Left renal cortex interstitium (tissue), 4 donors: ENCODE measurements at places on chromosomes 13 and 19.

DNA sequence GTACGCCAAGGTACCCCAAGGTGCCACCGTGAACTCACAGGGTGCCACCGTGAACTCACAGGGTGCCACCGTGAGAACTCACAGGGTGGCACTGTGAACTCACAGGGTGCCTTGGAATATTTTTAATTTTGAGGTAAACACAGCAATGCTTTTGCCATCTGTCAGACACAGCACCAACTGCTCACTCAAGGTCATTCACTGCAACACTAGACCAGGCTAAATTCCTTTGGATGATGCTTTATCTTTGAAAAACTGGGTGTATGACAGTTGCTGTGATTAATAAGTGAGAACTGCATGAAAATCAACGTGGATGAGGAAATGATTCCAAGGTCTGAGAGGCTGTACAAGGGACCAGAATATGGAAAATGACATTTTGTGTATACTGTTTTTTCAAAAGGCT is 18.9 kb downstream of the SAFB2 start:
- DNase-seq = no peak

- DNase-seq = no peak
Measured at GRCh38 chr13:51945149-51945548, 66.1 kb downstream of the ATP7B start.

- no peak for DNase-seq
Measured at GRCh38 chr13:89822467-89822866, 1525.0 kb upstream of the MIR17HG start.

GRCh38 chr19:4639531-4640246 is 373 bp downstream of the TNFAIP8L1 start:
- DNase-seq = no peak

DNA sequence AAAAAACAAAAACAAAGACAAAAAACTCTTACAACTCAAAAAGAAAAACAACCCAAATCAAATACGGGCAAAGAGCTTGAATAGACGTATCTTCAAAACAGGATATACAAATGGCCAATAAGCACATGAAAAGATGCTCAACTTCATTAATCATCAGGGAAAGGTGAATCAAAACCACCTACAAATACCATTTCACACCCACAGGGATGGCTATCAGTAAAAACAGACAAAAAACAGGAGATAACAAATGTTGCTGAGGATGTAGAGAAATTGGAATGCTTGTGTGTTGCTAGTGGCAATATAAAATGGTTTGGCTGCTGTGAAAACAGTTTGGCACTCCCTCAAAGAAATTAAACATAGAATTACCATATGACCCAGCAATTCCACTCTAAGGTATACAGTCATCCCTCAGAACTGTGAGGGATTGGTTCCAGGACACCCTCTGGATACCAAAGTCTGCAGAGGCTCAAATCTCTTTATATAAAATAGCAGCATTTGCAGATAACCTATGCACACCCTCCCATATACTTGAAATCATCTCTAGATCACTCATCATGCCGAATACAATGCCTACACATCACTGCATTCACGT is 29.7 kb downstream of the MLLT1 start:
- DNase-seq = no peak
